ENCODE measurements at places on chromosomes 2 and 18.

DNA sequence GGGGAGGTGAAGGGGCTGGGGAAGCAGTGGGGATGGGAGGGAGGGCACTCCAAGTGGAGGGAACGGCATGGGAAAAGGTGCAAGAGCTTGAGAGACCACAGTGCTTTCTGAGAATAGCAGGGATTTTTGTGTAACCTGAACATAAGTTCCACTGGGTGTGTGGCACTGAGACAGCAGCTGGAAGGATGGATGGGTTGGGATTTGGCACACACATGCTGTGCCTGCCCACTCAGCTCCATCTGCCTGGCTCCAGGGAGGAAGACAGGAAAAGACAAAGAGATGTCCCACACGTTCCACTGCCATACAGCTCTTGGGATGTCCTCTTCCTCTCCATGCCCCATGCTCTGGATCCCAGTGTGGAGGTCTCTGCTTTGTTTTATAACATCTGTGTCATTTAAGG is 114.1 kb upstream of the TEX51 start:
- no peak for DNase-seq

- no peak for DNase-seq
These were observed 35.3 kb upstream of the KCNF1 start for GRCh38 chr2:10876394-10876793.

DNA sequence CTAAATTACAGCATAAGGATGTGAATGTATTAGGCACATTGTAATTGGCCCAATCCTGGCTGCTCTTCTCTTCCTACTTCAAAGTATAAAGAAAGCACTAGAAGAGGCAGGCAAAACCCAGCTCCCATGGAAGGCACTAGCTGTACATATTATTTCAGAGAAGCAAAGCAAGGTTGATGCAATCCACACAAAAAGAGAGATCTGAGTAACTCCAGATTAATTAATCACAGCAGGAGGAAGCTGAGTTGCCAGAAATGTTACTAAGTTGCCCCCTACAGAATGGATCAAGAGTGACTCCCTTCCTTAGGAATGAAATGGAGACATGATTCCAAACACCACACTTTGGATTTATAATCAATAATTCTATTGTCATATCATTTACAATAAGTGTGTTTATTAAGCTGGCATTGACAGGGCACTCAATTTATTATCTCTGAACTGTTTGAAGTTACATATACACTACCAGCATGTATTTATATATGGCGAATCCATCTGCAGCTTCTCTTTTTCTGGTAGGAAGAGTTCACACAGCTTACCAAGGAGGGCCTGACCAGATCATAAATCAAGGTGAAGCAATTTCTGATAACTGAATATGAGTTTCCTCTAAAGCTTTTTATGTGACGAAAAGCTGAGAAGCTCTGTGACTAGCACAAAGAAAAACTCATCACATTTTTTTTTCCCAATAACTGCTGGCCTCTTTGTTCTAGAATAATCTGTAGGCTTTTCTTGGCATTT is 393.1 kb upstream of the LYPD1 start:
- DNase-seq, result no peak

DNA sequence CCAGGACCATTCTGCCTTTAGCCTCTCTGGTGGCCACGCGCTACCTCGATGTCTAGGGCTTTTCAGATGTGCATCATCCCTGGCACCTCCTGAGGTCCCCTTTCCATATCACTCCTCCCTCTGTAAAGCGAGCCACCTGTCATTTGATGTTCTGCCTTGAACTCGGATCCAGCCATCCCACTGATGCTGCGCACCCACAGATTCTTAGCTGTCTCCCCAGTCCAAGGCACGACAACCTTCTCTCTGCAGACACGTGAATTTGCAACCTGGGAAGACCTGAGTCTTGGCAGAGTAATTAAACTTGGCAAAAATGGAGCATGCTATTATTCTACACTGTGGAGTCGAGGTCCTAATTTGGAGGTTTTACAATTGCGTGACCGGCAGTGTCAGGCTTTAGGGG is 61.9 kb downstream of the NGEF start:
- DNase-seq, result no peak

- no peak for DNase-seq
These were observed 53.9 kb downstream of the ANKRD44 start for GRCh38 chr2:197256547-197257170.

GRCh38 chr2:146734042-146734820 is 1110.6 kb upstream of the ACVR2A start:
- DNase-seq, result peak; percentile 9

- DNase-seq, result no peak
These were observed 1061.4 kb downstream of the TSN start for GRCh38 chr2:122816803-122817202.

DNA sequence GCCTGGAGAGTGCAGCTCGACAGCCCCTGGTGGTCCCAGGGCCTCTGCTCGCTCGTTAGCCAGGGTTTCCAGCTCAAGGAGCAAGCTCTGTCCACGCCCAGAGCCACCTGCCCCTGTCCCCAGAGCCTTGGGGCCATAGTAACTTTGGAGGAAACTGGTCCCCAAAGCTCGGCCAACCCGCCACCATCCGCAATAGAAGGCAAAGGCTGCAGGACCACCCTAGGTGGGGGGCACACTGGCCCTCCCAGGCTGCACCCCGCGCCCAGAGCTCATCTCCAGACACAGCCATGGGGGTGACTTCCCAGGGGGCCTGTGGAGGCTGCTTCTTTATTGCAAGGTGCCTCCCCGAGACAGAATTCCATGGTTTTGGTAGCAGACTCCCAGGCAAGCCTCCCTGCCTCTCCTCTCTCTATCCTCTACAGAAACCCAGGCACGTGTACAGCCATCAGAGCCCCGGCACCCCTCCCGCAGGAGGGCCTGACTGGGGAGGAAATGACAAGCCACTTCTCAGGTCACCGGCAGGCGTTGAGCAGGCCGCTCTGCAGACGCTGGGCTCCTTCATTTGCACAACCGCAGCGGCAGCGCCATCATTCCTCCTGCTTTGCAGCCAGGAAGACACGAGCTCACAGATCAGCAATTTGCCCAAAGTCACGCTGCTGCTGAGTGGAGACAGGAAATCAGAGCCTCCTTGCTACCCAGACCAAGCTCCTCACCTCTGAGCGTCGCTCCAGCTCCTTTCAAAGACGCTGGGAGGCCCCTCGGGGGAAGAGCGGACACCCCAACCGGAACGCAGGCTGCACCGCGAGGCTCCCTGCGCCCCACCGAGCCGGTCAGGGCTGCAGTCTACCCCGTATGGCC is 80.2 kb downstream of the NDUFA10 start:
- no peak for DNase-seq

DNA sequence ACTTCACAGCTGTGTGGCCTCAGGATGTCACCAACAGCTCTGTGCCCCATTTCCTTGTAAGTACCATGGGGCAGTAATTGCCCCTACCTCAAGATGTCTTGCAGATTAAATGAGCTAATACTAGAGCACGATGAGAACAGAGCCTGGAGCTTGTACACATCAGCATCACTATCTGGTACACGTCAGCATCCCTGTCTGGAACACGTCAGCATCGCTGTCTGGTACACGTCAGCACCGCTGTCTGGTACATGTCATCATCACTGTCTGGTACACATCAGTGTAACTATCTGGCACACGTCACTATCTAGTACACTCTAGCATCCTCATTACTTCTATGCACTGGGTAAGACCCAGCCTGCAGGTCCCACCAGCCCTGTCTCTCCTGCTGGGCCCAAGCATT is 37.2 kb downstream of the AQP12A start:
- no peak for DNase-seq

- DNase-seq, result no peak
These were observed 65.2 kb upstream of the MGAT4A start for GRCh38 chr2:98795891-98796676.

GRCh38 chr2:2098458-2099167 is 232.5 kb downstream of the MYT1L start:
- no peak for DNase-seq

DNA sequence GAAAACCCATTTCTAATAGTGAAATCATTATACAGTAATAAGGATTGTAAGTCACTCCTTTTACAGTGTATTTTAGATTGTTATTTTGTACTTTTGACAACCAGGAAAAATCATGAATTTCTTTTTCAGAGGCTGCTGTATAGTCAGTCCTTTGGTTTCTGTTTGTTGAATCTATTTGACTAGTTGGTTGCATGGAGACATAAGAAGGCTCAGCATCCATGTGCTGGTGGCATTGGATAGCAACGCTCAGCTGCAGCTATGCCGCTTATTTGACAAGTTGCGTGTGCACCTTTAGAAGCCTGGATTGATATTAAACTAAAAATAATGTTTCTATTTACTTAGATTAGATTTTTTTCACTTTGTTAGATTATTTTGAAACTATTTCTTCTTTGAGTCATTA is 254.1 kb upstream of the SYT4 start:
- no peak for DNase-seq

DNA sequence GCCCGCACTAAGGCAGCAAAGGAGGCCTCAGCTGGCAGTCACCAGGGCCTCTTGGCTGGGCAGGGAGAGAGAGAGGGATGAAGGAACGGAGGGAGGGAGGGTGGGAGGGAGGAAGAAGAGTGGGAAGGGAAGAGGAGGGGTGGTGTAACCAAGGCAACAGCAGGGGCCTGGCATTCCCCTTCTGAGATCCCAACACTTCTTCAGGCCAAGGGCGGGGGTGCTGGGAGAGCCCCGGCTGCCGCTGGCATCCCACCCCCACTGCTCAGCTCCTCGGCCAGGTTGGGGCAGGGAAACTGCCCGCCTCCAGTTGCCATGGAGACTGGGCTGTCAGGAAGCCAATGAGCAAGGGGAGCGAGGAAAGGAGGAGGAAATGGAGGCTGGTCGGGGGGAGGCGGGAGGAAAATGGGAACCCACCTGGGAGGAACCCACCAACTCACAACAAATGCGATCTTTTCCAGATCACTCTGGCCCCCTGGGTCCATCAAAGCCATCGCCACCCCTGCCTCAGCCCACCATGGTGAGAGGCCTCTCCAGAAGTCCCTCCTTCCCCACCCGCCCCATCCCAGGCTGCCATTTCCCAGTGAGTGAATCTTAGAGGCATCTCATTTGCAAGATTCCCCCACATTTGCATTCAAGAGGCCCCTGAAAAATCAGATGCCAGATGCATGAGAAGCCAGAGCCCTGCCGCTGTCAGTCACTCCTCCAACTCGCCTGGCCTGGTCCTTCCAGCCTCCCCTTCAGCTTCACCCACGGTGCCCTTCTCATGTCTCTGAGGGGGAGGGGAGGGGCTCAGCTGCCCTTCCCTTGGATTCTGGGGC is 12.4 kb downstream of the SH2D6 start:
- no peak for DNase-seq

DNA sequence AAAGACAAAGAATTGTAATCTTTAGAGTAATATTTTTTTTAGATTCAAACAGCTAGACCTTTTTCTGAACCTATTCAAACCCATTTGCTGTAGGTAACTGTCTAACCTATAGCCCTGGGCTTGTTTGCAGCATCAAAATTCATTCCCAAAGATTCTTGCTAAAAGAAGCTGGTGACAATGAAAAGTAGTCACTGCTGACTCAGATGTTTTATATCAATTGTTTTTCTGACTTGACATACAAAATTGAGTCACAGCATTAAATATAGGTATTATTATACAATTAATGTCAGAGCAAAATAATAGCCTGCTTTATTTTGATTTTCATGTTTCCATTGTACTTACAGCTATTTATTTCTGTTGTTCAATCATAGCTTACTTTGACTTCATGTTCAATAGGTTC is 320.3 kb upstream of the NRP2 start:
- DNase-seq, result no peak

GRCh38 chr2:20106746-20107145 is 55.3 kb upstream of the LAPTM4A start:
- no peak for DNase-seq

GRCh38 chr2:186518945-186519344 is 32.9 kb downstream of the ZC3H15 start:
- no peak for DNase-seq

GRCh38 chr2:33488715-33489540 is 12.5 kb downstream of the RASGRP3 start:
- DNase-seq, result no peak

DNA sequence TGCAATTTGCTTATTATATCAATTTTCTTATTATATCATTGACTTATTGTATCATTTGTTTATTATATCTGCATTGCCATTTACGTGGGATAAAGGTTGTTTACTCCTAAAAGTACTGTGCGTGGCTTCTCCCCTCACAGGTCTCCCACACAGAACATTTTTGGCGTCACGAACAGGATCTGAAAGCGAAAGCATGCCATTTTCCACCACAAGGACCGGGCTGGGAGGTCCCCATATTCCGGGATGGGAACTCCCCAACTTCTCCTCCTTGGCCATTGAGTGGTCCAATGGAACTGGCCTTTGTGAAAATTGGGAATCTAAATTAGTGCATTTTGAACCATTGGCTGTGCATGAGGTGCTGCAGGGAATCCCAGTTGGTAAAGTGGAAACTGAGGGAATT is 4.8 kb upstream of the DSG2 start:
- DNase-seq, result no peak

DNA sequence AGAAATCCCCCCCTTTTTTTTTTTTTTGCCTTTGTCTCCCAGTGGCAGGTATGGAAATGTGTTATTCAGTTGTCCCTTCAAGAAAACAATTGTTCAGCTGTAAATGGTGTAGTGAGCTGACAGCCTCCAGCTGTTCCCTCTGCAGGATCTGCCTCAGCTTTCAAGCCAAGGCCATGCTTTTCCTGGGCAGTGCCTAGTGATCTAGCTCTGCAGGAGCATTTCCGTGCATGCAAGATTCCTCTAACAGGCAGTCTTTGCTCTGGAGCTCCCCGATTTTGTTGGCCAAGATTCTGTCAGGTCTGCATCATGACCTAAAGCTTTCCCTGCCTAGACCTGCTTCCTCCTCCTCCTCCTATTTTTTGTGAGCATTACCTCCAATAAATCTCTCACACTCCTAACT is 300.7 kb upstream of the UBE2E3 start:
- DNase-seq, result peak; percentile 38

DNA sequence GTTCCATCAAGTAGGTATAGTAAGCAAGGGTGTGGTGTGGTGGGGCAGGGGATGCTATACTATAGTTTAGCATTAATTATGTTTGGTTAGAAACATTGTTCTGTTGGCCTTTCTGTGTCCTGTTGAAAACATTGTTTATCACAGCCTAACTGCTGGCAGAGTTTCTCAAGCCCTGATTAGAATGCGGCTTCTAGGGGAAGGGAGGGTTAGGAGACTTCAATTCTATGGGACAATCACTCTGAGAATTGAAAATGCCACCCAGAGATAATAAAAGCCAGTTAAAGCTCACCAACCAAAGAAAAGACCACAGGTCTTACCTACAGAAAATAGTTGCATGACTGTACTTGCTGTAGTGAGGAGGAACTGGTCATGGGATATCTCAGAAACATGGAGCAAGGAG is 19.9 kb upstream of the SMCHD1 start:
- DNase-seq, result no peak

GRCh38 chr2:144946263-144946662 is 426.3 kb upstream of the ZEB2 start:
- DNase-seq, result no peak

- no peak for DNase-seq
These were observed 697.3 kb downstream of the TRIB2 start for GRCh38 chr2:13413989-13414388.

DNA sequence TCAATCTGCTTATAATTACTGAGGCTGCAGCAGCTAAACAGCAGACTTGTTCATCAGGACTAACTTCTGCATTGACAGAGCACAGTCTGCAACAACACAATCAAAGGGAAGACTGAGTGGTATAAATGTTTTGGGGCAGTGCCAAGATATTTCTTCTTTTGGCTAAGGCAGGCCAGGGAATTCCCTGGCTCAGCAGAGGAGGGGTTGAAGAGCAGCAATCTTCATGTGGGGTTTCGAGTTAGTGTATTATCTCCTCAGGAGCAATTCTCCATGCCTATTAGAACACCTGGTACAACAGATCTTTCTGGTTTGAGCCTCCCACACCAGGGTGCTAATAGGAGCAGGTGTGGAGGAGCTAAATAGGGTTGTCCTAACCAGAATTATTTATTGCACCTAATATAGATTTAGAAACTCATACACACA is 103.0 kb upstream of the STK17B start:
- DNase-seq, result no peak

All from iPS DF 19.7 (cell line).